ENCODE measurements at places on chromosomes 16 and 17. TPM values are rescaled to one million over a fixed set of nuclear protein-coding genes. Genes with fewer than 3 reads are reported as not detected.

Gene ANKRD40CL
- not detected for polyA plus RNA-seq

Gene PRR35
- not detected for polyA plus RNA-seq

Gene RHBDF1
- polyA plus RNA-seq = 27.9 TPM

Gene CHST5
- polyA plus RNA-seq = 0.05 TPM

Gene CDRT15L2
- polyA plus RNA-seq = not detected

Gene KRT27
- polyA plus RNA-seq = not detected

Gene SHPK
- 5.0 TPM for polyA plus RNA-seq

Gene FOXL1
- polyA plus RNA-seq = 0.61 TPM

Gene HAPSTR1
- polyA plus RNA-seq = 26.5 TPM

Gene UTS2R
- 5.0 TPM for polyA plus RNA-seq

Gene NT5C3B
- polyA plus RNA-seq = 221 TPM

Gene E2F4
- 68.0 TPM for polyA plus RNA-seq

Gene LRRC75A
- polyA plus RNA-seq = 9.0 TPM

Gene P2RX1
- polyA plus RNA-seq = 3.6 TPM

Gene CDC6
- polyA plus RNA-seq = 7.2 TPM

Gene MON1B
- 21.0 TPM for polyA plus RNA-seq

Gene IL17C
- not detected for polyA plus RNA-seq

Gene PFAS
- 48.2 TPM for polyA plus RNA-seq

Gene CCL8
- polyA plus RNA-seq = not detected

Gene TVP23C
- polyA plus RNA-seq = 11.3 TPM

Gene MYL4
- polyA plus RNA-seq = 5,148 TPM

Gene B4GALNT2
- polyA plus RNA-seq = not detected

Gene DOC2B
- polyA plus RNA-seq = 0.21 TPM

Gene ACSM2B
- polyA plus RNA-seq = not detected

Gene NPIPA8
- polyA plus RNA-seq = not detected

Gene SLC13A2
- polyA plus RNA-seq = not detected

Gene ENPP7
- polyA plus RNA-seq = not detected

Gene PLLP
- polyA plus RNA-seq = 6.4 TPM

Gene HS3ST3B1
- polyA plus RNA-seq = 3.9 TPM

Gene SHISA9
- polyA plus RNA-seq = not detected

Gene CCDC78
- 3.6 TPM for polyA plus RNA-seq

Gene ZG16
- not detected for polyA plus RNA-seq

Gene CHP2
- not detected for polyA plus RNA-seq

Gene TPSG1
- 0.77 TPM for polyA plus RNA-seq

Gene ICAM2
- polyA plus RNA-seq = 1.1 TPM

Gene C1QL1
- 38.6 TPM for polyA plus RNA-seq

Gene PPP4C
- 225 TPM for polyA plus RNA-seq

Gene PDE6G
- 0.85 TPM for polyA plus RNA-seq

Gene OR3A3
- not detected for polyA plus RNA-seq

Gene PDILT
- polyA plus RNA-seq = not detected

Gene CTRB1
- polyA plus RNA-seq = 0.22 TPM

Data from cardiac muscle cell (in vitro differentiated cells and primary cell).